ENCODE measurements at places on chromosomes 13 and 19.

DNA sequence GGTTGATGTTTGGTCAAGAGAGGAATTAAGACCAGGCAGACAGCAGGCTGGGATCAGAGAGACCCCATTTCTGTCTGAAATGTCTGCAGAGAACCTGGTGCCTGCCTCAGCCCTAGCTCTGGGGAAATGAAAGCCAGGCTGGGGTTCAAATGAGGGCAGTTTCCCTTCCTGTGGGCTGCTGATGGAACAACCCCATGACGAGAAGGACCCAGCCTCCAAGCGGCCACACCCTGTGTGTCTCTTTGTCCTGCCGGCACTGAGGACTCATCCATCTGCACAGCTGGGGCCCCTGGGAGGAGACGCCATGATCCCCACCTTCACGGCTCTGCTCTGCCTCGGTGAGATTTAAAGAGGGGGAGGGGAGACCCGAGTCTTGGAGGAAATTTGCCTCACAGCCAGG is at the start of gene LILRB4:
Gene LILRB4, plus strand, starts transcription at position 256 of the 400 bp plus-strand sequence. Its CDS starts 49 bp downstream, at position 305.
- no peak for DNase-seq

GRCh38 chr19:13764101-13764807 is at the start of gene MRI1:
Gene MRI1, plus strand, starts transcription at chr19:13764522. Its CDS starts 67 bp downstream, at chr19:13764589.
- peak; percentile 47 for DNase-seq

DNA sequence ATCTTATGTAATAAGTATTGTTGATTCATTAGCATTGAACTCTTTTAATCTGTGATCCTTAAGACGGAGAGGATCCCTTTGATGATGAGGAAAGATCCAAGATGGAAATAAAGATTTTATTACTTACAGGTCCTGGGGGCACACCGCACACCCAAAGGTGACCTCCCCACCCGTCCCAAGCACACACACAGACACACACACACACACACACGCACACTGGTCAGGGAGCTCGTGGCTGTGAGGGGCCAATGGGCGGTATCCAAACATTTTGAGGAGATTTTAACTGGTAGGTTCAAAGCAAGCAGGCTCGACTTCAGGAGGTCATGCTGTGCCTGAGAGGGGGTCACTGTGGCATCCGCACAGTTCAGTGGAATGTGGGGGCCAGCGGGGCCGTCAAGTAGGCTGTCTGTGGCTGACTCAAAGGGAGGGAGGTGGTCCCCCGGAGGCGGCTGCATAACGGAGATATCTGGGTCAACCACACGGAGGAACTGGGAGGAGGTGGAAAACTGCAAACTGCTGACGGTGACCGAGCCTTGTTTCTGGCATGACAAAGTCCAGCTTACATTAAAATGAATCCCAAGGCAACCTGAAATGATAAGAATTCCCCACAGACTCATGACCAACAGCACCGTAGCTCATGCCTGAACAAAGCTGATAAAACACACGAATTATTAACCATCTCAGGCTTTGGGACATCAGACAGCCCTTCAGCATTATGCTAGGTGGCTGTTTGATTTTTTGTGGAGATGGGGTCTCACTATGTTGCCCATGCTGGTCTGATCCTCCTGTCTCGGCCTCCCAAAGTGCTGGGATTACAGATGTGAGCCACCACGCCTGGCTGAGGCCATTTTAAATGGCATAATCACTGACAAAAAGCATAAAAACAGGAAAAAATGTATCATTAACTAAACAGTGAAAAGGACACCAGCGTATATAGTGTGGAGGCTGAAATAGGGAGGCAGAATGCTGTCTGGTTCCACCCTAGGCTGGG is 20.9 kb upstream of the SIGLEC11 start:
- DNase-seq, result no peak

GRCh38 chr13:97223711-97224541 is 1.8 kb downstream of the MBNL2 start:
- DNase-seq, result peak; percentile 87

Measured in ACHN (cell line).